ENCODE measurements at places on chromosomes 5 and 9. TPM values are rescaled to one million over a fixed set of nuclear protein-coding genes. Genes with fewer than 3 reads are reported as not detected.

Gene PALM2AKAP2
- 6.4 TPM for total RNA-seq

Gene RGS7BP
- not detected for total RNA-seq

Gene TTF1
- total RNA-seq: 2.9 TPM

Gene DDX4
- total RNA-seq: not detected

Gene PRLR
- under 0.01 TPM for total RNA-seq

Gene FGF10
- not detected for total RNA-seq

Gene ANKRD20A1
- 0.16 TPM for total RNA-seq

Measured in mesangial cell (primary cell).